ENCODE measurements at places on chromosomes 4 and X. TPM values are rescaled to one million over a fixed set of nuclear protein-coding genes. Genes with fewer than 3 reads are reported as not detected.

The KLHL4 gene
- 49.3 TPM for total RNA-seq

The RRH gene
- total RNA-seq = not detected

The SLC6A14 gene
- not detected for total RNA-seq

The KLB gene
- total RNA-seq = 0.04 TPM

The DMRTC1B gene
- not detected for total RNA-seq

The MAGEE1 gene
- 2.2 TPM for total RNA-seq

The ANOS1 gene
- 70.8 TPM for total RNA-seq

The DMP1 gene
- total RNA-seq = not detected

The SMIM10L2A gene
- 7.0 TPM for total RNA-seq

The PABPC1L2B gene
- 0.11 TPM for total RNA-seq

The SUPT20HL1 gene
- not detected for total RNA-seq

The HMGN5 gene
- total RNA-seq = 1.7 TPM

The BEND2 gene
- total RNA-seq = not detected

The FAT1 gene
- total RNA-seq = 83.9 TPM

The FGFBP2 gene
- total RNA-seq = not detected

The LRIT3 gene
- total RNA-seq = 0.07 TPM

The NSG1 gene
- total RNA-seq = 31.1 TPM

The TREX2 gene
- total RNA-seq = 0.11 TPM
